ENCODE measurements at places on chromosomes 2 and 18.

DNA sequence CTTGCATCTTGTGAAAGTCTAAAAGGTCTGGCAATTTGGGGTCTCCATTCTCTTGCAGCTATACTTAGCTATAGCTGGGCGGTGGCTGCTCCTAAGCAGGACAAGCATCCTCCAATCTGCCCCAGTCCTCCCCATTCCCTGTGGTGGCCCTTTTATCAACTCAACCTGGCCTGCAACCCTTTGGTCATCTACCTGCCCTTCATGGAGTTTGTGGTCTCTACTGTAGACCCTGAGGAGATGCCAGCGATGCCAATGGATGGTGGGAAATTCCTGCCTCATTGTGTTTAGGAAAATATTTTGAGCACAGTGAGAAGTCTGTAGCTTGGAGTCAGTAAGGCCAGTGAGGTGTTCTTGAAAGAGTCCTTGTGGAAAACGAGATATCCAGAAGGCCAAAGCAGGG, 143.4 kb downstream of the CAPN13 start:
- peak; percentile 6 for DNase-seq
- no peak overlapping the region for H3K4me3 ChIP-seq

GRCh38 chr18:48595703-48596218, 56.9 kb downstream of the CTIF start:
- H3K27ac ChIP-seq = no peak overlapping the region
- peaks cover 4% of the 10 kb centered on the region for H3K4me1 ChIP-seq
- no peak for DNase-seq
- H3K36me3 ChIP-seq = no peaks in the 10 kb centered on the region
- H3K27me3 ChIP-seq = no peaks in the 10 kb centered on the region

DNA sequence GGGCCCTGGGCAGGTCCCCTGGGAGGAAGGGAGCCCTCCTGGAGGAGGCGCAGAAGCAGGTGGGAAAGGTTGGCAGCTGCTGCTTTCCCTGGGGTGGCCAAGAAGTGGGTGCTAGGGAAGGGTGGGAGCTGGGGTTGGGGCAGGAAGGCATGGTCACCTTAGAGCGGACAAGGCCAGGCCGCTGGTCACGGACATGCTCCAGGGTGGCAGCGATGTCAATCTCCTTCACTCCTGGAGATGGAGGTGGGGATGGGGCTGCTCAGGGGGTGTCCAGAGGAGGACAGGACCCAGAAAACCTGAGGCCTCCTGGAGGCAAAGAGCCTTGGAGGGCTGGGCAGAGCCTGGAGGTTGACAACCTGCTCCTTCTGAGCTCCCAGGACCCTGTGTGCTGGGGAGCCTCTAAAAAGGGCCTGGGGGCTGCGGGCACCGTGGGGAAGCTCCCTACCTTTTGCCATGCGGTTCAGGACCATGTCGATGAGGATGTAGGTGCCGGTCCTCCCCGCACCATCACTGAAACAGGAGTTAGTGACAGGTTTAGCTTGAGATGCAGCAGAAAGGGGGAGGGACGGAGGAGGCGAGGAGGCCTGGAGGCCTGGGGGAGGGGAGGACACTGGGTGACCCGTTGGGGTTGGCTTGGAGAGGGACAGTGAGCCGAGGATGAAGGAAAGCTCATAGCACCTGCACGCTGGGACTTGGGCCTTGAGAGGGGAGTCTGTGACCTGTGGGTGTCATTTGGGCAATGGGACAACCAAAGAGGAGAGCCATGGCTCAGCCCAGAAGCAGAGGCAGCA, 11.4 kb downstream of the DNAJB2 start:
- H3K27ac ChIP-seq = no peak overlapping the region
- no peaks in the 10 kb centered on the region for H3K36me3 ChIP-seq

- H3K4me1 ChIP-seq = no peaks in the 10 kb centered on the region
- H3K27me3 ChIP-seq = no peaks in the 10 kb centered on the region
- DNase-seq = no peak
- no peak overlapping the region for H3K4me3 ChIP-seq
Observed at GRCh38 chr2:61604433-61604832, 66.3 kb upstream of the XPO1 start.

DNA sequence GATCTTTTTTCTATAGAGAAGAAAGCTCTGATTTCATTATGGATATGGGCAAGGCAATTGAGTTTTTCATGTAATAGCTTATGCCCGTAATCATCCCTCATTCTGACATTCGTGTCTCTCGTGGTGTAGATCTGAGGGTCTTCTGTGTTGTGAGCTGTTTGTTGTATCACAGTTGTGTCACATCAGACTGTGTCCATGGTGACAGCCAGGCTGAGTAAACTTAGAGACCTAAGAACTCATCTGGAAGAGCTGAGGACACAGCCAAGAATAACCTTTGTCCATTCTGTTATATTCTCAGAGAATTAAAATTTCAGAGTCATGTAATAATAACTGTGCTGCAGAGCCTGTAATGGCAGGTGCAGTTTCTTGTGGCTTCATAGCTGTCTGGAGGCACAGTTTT, 116.5 kb downstream of the ATP9B start:
- peaks cover 3% of the 10 kb centered on the region for H3K4me1 ChIP-seq
- no peak overlapping the region for H3K4me3 ChIP-seq
- H3K36me3 ChIP-seq = no peaks in the 10 kb centered on the region
- no peak for DNase-seq
- no peaks in the 10 kb centered on the region for H3K27me3 ChIP-seq
- no peak overlapping the region for H3K27ac ChIP-seq

DNA sequence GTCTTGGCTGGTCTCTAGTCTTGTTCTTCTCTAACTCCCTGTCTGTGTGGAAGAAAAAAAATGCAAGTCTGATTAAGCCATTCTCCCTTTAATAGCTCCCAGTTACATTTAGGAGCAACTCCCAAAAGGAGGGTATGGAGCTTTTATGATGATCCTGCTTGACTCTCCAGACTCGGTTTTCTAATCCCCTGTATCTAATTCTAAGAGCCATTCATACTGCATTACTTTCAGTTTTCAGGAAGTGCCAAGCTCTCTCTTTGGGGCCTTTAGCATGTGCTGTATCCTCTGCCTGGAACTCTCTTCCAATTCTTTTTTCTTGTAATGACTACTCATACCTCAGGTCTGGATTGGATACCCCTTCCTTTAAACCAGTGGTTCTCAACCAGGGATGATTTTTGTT, 219.7 kb upstream of the SPRED2 start:
- no peak overlapping the region for H3K4me3 ChIP-seq
- no peaks in the 10 kb centered on the region for H3K27me3 ChIP-seq
- H3K36me3 ChIP-seq = no peaks in the 10 kb centered on the region
- no peak for DNase-seq
- H3K4me1 ChIP-seq = no peaks in the 10 kb centered on the region

DNA sequence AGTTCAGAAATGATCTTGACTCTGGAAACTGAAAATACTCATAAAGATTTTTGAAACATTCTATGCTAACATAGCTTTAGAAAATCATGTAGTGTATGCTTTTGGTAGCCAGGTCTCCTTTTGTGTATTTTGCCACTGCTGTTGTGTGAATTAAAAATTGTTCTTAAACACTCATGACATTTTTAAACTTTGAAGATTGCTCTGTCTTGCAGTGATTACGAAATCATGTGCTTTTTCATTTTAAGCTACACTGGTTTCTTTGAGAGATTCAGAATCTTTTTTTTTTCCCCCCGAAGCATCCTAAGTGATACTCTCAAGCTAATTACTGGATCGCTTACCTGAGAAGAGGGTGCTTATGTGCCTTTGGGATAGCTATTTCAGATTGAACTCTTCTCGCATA, 60.0 kb downstream of the ANKRD12 start:
- DNase-seq = no peak
- no peaks in the 10 kb centered on the region for H3K27me3 ChIP-seq
- no peaks in the 10 kb centered on the region for H3K36me3 ChIP-seq
- H3K27ac ChIP-seq = no peak overlapping the region

GRCh38 chr2:143692162-143692561, 562.9 kb downstream of the ARHGAP15 start:
- no peak overlapping the region for H3K27ac ChIP-seq
- no peak overlapping the region for H3K4me3 ChIP-seq
- H3K27me3 ChIP-seq = no peaks in the 10 kb centered on the region

DNA sequence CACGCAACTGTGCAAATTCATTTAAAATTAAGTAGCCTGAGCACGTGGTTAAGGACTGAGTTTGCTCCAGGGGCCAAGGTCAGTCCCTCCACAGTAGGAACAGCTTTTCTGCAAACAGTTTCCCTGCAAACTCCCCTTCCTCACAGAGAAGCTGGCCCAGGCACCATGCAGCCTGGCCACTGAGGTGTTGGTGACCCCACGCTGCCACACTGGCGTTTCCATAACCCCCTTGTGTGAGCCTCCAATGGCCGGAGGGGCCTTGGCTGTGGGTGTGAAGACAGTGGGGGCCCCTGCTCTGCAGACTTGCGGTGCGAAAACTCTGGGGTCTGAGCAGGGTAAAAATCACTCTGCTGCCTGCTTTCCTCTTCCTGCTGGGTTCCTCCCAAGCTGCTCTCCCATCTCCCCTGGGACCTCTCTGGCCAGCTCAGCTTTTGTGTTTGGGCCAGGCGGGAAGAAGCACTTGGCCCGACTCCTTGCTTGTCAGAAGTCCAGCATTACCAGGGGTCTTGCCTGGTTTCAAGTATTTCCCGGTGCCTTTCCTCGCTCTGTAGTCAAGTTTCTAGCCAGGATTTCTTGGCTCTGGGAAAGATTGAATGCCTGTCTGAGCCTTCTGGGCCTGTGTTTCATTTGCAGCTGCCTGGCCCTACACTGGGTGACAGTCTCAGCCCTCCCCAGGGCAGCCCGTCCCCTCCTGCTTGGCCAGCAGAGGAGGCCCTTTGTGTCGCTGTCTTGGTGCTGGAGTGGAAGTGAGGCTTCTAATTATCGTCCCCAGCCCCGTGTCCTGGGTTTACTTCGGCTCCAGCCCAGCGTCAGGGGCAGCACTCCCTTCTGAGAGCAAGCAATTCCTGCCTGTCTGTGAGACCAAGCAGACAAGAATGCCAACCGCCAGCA, 131.4 kb upstream of the SLC1A4 start:
- no peak for DNase-seq
- H3K4me1 ChIP-seq = peaks cover 22% of the 10 kb centered on the region

- H3K27ac ChIP-seq = no peak overlapping the region
- no peaks in the 10 kb centered on the region for H3K36me3 ChIP-seq
- peaks cover 12% of the 10 kb centered on the region for H3K4me1 ChIP-seq
- DNase-seq = peak; percentile 44
- no peaks in the 10 kb centered on the region for H3K27me3 ChIP-seq
- H3K4me3 ChIP-seq = no peak overlapping the region
Observed at GRCh38 chr2:218026676-218027425, 24.1 kb upstream of the TNS1 start.

GRCh38 chr2:121722479-121722878, 14.2 kb downstream of the NIFK start:
- H3K27ac ChIP-seq = no peak overlapping the region
- H3K4me1 ChIP-seq = no peaks in the 10 kb centered on the region
- H3K36me3 ChIP-seq = peaks cover 5% of the 10 kb centered on the region
- H3K27me3 ChIP-seq = no peaks in the 10 kb centered on the region
- H3K4me3 ChIP-seq = no peak overlapping the region

- H3K4me1 ChIP-seq = peaks cover 36% of the 10 kb centered on the region
- H3K36me3 ChIP-seq = no peaks in the 10 kb centered on the region
- H3K27me3 ChIP-seq = no peaks in the 10 kb centered on the region
- DNase-seq = no peak
- no peak overlapping the region for H3K4me3 ChIP-seq
- no peak overlapping the region for H3K27ac ChIP-seq
Observed at GRCh38 chr18:62754026-62754425, 38.7 kb downstream of the PHLPP1 start.

DNA sequence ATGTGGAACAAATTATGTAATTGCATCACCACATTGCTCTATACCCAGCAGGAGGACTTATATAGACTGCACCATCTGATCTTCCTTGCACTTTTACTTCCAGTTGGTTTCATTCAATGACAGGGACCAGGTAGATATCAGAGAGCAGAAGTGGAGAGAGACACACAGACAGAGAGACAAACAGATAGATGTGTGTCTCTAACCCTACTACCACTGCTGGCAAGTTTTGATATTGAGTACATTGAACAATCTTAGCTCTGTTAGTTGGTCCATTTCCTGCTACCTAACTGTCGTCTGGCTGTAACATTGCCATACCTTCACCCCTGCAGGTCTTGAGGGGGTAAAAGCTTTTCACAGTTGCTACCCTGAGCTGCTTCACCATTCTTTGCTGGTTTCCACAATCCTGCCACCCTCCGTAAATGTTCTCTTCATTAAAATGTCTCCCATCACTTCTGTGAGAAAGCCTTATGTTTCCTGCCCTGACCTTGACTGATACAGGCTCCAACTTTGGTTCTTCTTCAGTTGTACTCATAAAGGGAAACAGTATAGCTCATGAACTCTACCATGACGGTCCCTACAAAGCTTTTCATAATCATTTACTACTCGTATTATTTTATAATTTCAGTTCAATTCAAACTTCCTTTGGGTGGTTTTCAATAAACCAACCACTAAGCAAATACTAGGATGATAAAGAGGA, 62.3 kb upstream of the ITGA4 start:
- H3K4me1 ChIP-seq = no peaks in the 10 kb centered on the region
- no peak for DNase-seq
- H3K27ac ChIP-seq = no peak overlapping the region
- H3K4me3 ChIP-seq = no peak overlapping the region
